ENCODE measurements at places on chromosomes 3 and 15. TPM values are rescaled to one million over a fixed set of nuclear protein-coding genes. Genes with fewer than 3 reads are reported as not detected.

The VPS8 gene
- 16.7 TPM for total RNA-seq

The PLSCR5 gene
- total RNA-seq = not detected

The SMCO1 gene
- total RNA-seq = not detected

The BOC gene
- total RNA-seq = 1.0 TPM

The NTRK3 gene
- not detected for total RNA-seq

The IREB2 gene
- total RNA-seq = 25.0 TPM

The FBXW12 gene
- total RNA-seq = not detected

The TTLL13 gene
- total RNA-seq = not detected

The SAXO2 gene
- 2.2 TPM for total RNA-seq
